ENCODE measurements at places on chromosomes 2 and 18.

GRCh38 chr2:202425036-202425435, 48.9 kb downstream of the BMPR2 start:
- DNase-seq = no peak

GRCh38 chr2:240051697-240052096, 1.6 kb downstream of the OR6B3 start:
- DNase-seq = no peak

DNA sequence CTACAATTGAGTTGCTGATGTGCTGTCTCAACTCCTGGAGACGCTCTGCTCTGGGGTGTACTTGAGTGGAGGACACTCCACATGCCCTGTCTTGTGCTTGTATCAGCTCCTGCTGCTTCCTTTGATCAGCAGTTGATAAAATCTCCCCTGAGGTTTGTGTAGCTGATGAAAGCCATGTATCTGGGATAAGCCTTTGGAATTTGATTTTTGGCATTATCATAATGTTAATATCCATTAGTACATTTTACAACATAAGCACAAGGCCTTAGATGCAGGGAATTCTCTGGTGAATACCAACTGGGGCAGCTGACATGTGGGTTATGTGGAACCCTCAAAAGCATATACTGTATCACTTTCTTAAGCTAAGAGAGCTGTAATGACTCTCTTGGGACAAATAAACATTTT, 222.7 kb upstream of the ITGA4 start:
- DNase-seq = no peak

DNA sequence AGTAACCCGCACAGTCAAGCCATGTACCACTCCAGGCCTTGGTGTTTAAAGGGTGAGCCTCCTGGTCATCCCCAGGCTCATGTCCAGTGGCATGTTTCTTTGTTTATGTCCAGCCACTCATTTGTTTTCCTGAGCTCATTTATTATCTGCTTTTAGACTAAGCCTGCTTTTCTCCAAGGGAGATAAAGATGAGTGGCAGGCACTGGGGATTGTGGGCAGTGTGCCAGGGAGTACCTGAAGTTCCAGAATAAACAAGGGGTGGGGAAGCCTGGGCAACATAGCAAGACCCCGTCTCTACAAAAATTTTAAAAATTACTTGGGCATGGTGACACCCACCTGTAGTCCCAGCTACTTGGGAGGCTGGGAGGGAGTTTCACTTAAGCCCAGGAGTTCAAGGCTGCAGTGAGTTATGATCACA, 1.9 kb downstream of the ANXA4 start:
- DNase-seq = no peak

DNA sequence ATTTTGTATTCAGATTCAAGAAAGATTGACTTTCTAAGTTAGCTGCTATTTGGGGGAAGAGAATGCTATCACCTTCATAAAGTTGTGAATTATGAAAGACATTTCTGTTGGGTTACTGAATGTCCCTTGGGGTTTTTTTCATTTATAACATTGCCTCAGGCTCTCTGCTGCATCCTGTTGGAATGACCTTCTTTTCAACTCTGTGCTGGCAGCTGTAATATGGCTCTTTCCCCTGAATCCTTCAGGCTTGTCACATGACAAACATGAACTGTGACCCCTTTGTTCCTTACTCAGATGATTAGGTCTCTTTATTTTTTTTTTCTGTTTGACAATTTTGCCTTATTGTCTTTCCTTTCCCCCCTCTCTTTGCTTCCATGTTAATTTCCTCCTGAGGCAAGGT, 159.8 kb downstream of the TAF4B start:
- no peak for DNase-seq

DNA sequence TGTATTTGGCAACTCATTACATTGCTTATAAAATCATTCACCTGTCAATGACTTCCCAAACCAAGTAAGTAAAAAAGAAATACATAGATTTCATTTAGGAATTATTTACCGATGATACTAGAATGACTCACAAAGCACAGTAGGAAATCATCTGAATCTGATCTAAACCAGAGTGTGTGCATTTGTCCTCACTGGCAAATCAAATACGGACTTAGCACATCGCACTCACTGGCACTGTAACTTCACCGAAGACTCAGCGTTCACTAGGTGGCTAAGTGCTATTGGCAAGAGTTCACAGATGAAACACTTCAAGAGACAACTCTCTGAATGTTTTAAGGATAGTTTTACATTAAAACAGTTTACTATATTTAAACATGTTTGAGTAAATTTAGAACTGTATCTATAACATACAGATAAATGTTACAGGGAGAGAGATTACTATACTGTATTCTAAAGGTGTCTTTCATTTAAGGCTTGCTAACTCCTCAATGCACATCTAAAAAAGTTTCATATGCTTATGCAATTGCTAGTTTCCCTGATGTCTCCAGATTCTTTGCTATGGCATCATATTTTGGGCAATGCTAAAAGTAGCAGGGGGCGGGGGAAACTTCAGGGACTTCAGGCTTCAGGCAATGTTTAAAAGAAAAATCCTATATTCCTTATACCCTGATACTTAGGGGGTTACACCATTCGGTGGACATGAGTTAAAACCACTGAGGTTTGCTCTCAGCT, 48.8 kb downstream of the STK39 start:
- no peak for DNase-seq

Measured in activated CD8-positive, alpha-beta memory T cell treated with anti-CD3 and anti-CD28 coated beads, Interleukin-2, amount 50 U/mL, for 4 hours (primary cell).